ENCODE measurements at places on chromosomes 2 and 18. TPM values are rescaled to one million over a fixed set of nuclear protein-coding genes. Genes with fewer than 3 reads are reported as not detected.

GRCh38 chr2:44671916-44672315 is 269.6 kb upstream of the SIX3 start:
- DNase-seq = no peak

DNA sequence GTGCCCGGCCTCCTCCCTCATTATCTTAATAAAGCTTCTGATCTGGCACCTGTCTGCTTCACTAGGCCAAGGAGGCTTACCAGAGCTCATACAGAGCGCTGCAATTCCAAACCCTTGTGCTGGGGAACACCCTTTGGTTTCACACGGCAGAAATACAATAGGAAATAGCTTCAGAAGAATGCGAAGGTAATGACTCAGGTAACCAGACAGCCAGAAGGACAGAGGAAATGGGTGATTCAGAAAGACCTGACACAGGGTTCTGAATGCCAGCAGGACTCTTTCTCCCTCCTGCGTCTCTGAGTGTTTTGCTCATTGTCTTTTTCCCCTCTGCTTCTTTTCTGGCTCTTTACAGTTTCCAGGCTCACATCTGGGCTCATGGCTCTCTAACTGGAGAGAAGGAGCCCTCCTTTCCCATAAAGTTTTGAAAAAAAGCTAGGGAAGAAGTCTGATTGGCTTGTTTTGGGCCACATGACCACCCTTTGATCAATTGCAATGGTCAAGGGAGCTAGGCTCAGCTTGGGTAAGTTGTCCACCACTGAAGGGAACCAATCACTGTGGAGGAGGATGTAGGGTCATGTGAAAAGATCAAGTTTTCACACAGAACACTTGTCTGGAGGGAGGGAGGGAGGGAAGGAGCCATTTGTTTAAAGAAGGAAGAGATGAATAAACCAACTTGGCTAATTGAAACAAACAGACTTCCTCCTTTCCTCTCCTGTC is 90.5 kb upstream of the UPP2 start:
- DNase-seq = no peak

DNA sequence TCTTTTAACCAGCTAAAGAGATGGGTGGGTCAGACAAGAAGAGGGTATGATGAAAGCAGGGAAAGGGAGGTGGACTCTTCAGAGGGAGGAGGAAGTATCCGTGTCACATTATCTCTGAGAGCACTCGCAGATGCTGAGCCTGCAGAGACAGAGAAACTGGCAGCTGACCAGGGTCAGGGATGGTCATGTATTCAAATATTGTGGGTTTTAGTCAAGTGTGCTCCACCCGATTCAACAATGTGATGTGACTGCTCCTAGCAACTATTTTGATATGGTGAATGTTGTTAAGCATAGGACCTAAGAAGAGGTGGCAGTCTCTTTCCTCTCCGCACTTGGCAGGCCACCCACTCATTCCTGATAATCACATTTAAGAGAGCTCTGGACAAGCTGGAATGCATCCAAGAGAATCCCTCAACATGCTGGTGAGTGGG is 1.3 kb upstream of the CLIP4 start:
- DNase-seq = peak; percentile 64

- DNase-seq = no peak
Observed at GRCh38 chr2:113164930-113165585, 8.7 kb upstream of the PSD4 start.

DNA sequence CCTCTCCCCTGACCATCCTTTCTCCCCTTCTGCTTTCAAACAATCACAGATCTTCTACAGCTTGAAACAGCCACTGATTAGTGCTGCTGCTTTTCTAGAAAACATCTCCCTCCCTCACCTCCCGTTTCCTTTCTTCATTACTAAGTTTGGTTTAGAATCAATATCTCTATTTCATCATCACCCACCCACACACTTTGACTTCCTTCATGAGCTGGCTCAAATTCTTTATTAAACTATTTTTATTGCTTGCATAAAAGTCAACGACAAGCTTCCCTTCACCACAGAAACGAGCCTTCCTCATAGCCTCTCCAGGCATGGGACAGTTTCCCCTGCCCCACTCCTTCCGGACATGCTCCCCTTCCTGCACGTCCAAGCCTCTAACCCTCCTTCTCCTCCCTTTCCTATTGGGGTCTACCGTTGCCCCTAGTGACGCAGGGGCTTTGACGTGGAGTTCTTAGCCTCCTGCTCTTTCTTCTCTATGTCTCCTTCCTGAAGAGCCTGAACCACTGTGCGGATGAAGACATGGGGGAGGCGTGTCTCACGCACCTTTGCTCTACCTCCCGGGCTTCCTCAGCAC is 172.0 kb downstream of the AFF3 start:
- no peak for DNase-seq

DNA sequence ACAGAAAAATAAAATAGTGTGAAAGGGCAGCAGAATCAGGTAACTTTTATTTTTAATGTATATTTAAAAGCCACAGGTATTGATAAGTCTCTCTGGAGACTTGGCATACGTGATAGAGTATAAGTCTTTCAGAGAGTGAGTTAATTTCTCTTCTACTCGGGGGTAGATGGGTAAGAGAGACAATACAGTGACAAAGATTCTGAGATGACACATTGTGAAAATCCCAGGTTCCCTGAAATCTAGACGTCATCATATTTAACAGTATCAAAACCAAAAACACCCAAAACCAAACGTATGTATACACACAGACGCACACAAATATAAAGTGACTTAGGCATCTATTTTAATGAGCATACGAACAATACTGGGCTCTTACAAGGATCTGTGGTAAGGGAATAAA is 33.3 kb downstream of the NIF3L1 start:
- DNase-seq = no peak

- DNase-seq = no peak
Observed at GRCh38 chr2:26410764-26411243, 9.1 kb downstream of the DRC1 start.

The SLC11A1 gene
- 14.4 TPM for total RNA-seq

The LIPG gene
- 555 TPM for total RNA-seq

The TEX51 gene
- not detected for total RNA-seq

The FOXD4L1 gene
- not detected for total RNA-seq

The PSD4 gene
- total RNA-seq = 104 TPM

The STEAP3 gene
- 23.2 TPM for total RNA-seq
